NT2/D1 (cell line): ENCODE measurements at places on chromosomes 11 and 22.

DNA sequence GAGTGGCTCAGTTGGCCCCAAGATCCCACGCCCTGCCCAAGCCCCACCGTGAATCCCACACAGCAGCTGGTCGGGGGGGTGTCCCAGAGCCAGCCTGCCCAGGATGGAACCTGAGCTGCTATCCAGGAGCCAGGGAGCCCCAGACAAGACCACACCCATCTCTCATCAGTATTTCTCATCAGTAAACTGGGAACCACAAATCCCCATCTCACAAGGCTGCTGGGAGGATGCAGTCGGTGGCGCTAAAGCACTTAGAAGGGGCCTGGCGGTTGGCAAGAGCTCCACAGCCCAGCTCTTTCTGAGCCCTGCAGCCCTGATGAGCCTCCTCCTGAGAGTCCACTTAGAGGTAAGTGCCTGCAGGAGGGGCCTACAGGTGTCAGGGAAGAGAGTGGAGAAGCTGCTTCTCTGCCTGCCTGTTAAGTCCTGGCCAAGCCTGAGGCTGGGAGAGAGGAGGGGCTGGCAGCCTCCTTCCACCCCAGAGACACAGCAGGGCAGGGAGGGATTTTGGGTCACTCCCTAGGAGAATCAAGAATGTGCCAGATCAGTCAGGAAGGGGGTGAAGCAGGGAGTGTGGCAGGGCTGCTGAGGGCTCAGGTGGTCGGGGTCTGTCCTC lies 6.1 kb downstream of the FADS3 start:
- DNase-seq: no peak

DNA sequence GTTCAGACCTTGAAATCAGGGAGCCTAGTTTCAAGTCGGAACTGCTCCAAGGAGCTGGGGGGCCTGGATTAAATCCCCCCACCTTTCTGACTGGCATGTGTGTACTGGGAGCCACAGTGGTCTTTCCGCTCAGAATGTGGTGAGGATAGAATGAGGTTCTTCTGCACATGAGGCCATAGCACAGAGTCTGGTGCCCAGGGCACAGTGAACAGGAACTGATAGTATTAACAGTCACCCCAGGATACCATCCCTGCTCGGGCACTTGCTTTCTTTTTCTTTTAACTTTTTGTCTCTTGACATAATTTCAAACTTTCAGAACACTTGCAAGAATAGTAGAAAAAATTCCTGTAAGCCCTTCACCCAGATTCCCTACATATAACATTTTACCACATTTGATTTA lies 28.8 kb downstream of the LMO1 start:
- no peak for DNase-seq

DNA sequence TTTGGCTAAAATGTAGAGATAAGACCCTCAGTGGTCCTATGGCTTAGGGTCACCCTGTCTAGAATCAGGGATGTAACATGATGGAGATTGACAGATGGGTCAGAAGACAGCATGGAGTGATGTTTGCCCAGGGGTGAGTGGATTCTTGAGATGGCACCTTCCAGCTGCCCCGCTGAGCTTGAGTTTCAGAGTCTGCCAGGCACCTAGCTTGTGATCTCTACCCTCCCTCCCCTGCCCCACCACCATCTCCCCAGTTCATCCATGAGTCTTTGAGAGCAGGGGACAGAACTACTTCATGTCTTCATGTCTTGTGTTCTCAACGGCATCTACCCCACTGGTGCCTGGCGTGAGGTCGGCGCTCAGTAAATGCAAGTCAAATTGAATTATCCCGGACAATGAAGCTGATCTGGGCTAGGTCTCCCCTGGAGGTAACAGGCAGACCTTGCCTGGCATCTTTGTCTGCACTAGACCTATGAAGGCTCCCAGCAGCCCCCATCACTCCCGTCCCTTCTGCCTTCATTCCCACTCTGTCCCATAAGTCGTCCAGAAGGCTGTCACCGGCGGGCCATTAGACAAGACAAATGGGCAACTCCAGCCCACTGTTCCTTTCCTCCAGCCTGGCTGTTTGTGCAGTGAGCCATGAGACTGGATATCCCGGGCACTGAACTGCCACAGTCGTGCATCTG lies 239.2 kb upstream of the TBCEL start:
- no peak for DNase-seq

- DNase-seq: no peak
Observed at GRCh38 chr11:124578761-124579160, 9.0 kb downstream of the OR8A1 start.

DNA sequence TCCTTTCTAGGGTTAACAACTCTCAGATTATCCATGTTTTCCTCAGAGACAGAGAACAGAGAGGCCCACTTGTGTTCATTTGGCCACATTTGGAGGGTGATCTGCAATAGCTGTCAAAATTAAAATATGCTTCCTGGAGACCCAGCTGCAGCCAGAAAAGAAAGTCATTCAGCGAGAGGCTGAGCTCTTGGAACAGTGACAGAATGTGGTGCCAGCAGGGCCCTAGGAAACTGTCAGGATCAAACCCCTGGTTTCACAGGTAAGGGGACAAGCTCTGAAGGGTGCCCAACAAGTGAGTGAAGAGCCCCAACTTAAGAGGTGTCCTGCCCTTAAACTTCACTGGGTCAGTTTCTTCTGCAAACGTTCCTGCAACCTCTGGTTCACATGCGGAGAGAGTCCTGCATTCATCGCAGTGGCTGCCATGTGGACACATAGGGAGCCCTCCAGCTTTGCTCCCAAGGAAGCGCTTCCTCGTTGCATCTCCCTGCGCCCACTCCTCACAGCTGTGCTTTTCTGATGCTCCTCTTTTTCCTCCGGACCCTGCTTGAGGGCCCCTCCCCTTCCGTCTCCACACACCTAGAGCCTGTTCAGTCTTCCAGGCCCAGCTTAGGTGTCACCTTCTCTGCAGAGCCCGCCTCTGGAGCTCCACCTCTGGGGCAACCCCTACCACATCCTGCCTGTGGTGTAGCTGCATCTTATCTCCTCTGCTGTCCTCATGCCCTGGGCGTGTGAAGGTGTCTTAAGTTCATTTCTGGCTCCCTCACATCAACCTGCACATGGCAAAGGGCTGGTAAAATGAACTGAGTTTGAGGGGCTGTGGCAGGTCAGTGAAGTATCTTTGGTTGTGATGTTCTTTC lies 3.9 kb downstream of the UCP3 start:
- DNase-seq: no peak

- DNase-seq: no peak
Observed at GRCh38 chr11:37504921-37505320, 906.9 kb upstream of the RAG2 start.

DNA sequence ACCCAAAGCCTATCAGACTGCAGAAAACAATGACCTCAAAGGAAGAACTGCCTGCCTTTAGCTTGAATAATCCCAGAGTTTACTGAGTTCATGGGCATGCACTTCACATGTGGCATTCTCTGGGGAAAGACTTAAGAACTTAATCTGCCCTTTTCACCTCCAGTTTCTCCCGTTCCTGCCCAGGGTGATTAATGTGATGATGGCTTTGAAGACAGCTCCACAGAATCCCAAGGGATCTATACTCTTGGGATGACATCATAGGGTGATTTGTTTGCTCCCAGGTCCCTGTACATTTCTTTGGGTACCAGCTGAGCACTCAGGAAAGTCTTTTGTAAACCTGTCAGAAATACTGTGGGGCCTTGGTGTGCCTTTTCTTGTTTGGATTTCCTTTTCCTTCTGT lies 14.0 kb downstream of the FJX1 start:
- DNase-seq: no peak

GRCh38 chr11:8109675-8110074 lies 28.7 kb downstream of the TUB start:
- DNase-seq: no peak

DNA sequence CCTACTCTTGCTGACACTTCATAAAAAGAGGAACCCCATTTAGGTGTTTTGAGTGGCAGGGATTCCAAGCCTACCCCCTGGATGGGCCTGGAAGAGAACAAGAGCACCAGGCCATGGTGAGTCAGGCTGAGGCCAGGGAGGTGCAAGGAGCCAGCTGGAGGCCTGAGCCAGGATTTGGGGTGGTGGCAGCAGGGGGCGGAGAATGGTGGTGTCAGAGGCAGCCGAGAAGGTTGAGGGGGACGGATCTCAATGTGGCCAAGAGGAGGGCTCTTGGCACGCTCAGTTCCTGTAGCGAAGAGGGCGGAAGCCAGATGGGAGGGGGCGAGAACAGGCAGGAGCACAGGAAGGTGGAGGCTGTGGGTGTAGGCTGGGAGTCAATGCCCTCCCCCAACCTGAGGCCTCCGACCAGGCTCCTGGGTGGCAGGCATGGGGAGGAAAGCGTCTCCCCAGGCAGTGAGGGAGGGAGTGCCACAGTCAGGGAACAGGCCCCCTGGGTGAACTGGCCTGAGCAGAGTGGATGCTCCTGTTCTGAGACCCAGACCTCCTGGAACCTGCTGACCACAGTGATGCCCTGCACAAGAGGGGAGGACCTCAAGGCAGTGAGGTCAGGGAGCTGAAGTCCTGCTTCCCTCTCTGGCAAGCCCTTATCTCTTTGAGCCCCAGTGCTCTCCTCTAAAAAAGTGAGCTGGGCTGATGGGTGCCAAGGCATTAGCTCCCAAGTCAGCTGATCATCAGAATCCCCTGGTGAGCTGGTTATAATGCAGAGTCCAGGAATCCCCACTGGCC lies 13.9 kb downstream of the RTN4RL2 start:
- no peak for DNase-seq

DNA sequence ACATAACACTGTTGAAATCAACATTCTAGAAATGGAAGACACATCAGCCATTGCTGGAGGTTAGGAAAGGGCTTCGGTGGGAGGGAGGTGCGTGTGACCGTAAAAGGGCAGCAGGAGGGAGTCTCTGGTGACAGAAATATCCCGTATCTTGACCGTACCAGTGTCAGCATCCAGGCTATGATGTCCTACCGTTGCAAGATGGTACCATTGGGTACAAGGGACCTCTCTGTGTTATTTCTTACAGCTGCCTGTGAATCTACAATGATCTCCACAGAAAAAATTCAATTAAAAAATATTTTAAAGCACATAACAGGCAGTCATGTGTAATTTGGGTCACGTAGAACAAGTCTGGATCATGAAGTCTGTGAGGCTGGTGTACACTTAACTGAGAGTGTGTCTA lies 27.4 kb upstream of the SEPTIN5 start:
- no peak for DNase-seq

- no peak for DNase-seq
Observed at GRCh38 chr11:110374921-110375320, 54.8 kb upstream of the FDX1 start.

GRCh38 chr11:124285610-124286344 lies 28.0 kb downstream of the OR8D1 start:
- no peak for DNase-seq

GRCh38 chr11:116692318-116693101 lies 80.3 kb downstream of the BUD13 start:
- no peak for DNase-seq

DNA sequence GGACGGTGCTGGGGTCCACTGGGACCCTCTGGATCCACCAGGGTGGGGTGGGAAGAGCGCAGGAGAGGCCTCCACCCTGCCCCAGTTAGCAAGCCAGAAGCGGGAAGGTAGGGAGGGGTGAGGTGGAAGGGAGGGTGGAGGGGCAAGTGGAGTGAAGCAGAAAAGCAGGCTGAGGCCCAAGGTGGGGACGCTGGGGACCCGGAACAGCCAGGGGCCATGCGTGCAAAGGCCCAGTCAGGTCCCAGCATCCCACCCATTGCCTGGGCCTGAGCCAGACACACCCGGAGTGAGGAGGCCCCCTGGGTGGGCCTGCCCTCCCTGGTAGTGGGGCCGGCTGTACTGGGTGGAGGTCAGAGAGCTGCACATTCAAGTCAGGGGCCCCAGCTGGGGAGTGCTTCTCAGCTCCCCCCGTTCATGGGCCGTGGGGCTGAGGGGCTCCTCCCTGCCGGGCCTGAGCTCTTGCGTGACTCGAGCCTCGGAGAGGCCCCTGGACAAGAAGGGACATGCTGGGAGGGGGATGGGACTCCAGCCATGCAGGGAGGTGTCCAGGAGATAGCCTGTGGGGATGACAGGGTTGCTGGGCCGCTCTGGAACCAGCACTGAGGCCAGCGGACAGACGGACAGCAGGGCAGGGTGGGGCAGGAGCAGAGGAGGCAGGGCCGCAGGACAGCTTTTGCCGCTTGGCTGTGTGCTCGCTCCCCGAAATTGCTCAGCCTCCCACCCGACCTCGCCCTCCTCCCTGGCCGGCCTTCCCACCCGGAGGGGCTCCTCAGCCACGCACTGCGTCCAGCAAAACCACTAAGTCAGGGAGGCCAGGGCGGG lies 7.7 kb downstream of the TNNT3 start:
- no peak for DNase-seq

DNA sequence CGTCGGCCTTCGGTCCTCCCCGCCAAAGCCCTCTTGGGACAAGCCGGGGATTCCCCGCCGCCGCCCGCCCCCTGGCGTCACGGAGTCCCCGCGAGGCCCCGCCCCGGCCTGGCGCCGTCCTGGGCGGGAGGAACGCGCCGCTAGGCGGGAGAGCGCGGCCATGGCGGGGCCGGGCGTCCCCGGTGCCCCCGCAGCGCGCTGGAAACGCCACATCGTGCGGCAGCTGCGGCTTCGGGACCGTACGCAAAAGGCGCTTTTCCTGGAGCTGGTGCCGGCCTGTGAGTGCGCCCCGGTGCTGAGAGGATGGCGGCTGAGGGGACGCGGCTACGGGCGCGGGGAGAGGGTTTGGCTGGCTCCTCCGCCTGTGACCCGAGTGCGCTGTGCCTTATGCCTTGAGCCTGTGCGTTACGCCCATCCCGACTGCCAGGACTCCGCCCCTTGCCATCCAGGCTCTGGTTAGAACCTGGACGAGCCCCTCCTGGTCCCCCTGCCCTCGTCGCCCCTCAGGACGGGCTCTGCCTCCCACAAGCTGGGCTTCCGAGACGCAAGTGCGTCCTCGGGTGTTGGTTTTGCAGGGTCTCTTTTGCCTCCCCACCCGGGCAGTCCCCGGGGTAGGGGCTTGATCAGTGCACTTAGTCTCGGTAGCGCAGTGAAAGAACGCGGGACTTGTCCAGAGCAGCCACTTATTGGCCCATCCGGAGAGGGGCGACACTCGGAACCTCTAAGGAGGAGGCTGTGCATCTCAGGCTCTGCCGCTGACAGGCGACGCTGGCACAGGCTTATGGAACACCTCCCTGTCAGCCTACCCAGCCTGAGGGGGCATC lies at the start of gene ATG16L2:
TSS of gene ATG16L2 (plus strand) at position 126 of the 824 bp plus-strand sequence. CDS start at position 161, 35 bp downstream.
- DNase-seq: peak; percentile 74

GRCh38 chr11:100004541-100004940 lies 682.5 kb upstream of the ARHGAP42 start:
- DNase-seq: no peak

DNA sequence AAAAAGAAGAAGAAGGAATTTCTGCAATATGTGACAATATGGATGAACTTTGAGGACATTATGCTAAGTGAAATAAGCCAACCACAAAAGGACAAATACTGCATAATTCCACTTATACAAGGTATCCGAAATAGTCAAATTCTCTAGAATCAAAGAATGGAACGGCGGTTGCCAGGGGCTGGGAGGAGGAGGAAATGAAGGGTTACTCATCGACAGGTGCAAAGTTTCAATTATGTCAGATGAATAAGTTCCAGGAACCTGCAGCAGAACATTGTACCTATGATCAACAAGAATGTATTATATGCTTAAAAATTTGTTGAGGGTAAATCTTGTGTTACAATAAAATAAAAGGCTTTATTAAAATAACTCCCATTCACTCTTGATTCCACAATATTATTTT lies 49.0 kb downstream of the SC5D start:
- no peak for DNase-seq

- no peak for DNase-seq
Observed at GRCh38 chr11:104380358-104380757, 216.4 kb upstream of the PDGFD start.
